Glomerular endothelial cell (primary cell): ENCODE measurements at places on chromosomes 7 and 10.

DNA sequence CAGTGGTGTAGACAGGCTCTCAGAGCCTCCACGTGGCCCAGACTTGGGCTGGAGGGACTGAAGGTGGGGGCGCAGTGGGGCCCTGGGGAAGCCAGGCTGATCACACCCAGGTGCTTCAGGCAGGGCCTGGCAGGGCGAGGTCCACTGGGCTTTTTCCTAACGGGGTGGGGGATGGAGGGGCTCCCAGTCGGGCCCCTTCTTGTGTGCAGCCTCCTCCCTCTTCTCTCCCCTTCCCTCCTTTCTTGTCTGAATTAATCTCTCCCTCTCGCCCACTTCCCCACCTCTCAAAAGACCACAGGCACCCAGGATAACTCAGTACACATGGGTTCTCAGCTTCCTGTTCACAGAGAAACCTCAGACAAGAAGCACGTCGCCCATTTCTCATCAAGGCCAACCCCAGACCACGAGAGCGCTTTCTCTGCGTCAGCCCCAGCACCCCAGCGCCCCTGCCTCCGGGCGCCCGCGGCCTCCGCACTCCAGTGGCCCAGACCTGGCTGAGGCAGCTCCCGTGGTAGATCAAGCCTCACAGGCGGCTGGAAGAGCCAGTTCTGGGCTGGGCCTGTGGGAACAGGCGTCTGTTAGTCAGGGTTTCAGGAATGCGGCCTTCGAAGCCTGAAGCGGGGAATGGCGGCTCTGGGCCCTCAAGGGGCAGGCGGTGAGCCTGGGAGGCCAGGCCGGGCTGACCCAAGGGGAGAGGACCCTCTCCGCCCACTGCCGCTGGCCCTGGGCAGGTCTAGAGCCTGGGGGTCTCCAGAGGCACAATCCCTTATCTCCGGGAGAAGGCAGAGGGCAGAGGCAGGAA lies 50.6 kb downstream of the PWWP2B start:
- DNase-seq: no peak

DNA sequence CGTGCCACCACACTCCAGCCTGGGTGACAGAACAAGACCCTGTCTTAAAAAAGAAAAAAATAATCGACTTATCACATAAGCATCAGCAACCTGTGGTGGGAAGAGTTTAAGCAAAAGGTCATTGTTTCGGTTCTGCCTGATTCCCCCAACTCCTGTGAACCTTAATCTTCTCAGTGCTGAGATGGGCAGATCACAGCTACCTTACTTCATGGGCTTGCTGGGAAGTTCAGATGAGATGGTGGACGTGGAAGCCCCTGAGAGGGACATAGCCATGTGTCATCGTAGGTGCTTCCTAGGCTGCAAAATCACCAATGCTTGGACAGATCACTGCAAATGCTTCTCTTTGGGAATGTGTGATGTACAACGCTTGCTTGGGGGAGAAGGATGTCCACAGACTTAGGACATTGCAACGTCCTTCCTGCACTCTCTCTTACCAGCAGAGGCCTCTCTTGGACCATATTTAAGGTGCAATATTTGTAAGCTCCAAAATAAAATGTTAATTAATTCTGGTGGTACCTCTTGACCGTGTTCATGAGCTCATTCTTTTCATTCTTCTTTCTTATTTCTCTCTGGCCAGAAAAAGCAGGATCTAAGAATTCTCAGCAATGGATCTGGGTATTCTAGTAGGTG lies 8.6 kb downstream of the GJD4 start:
- DNase-seq: no peak

DNA sequence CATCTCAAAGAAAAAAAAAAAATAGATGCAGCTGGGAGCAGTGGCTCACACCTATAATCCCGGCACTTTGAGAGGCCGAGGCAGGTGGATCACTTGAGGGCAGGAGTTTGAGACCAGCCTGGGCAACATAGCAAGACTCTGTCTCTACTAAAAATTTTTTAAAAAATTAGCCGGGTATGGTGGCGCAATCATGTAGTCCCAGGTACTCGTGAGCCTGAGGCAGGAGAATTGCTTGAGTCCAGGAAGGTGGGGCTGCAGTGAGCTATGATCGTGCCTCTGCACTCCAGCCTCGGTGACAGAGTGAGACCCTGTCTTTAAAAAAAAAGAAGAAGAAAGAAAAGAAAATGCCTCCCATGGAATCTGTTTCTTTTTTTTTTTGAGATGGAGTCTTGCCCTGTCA lies 31.9 kb downstream of the GTF2IRD1 start:
- no peak for DNase-seq

GRCh38 chr10:62095181-62096122 lies 173.2 kb downstream of the RTKN2 start:
- DNase-seq: no peak

DNA sequence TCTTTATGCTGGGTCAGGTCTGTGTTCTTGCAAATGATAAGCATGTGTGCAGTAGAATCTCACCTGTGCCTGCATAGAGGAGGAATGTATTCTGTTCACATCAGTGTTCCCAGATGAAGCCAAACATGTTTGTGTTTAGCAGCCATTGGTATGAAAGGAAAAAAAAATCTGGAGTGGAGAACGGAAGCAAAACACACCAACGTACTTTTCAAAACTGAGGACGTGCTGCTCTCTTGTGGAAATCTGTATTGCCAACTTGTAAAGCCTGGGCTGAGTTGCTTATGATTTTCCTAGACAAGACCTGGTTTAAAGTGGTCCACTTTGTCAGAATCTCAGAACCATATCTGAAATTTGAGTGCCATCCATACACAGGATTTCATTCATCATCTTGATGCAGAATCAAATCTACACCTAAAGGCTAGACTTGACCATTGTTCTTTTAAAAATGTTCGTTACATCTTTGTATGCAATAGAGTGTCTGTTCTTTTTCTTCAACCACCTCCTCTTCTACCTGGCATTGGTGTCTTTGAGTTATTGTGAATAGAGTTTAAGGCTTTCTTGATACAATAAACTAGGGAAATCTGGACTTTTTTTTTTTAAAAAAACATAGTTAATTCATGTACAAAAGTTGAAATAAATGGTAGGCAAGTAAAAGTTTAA lies 367.7 kb downstream of the PHF14 start:
- DNase-seq: no peak

GRCh38 chr10:23694446-23694920 lies 255.6 kb downstream of the OTUD1 start:
- DNase-seq: no peak

DNA sequence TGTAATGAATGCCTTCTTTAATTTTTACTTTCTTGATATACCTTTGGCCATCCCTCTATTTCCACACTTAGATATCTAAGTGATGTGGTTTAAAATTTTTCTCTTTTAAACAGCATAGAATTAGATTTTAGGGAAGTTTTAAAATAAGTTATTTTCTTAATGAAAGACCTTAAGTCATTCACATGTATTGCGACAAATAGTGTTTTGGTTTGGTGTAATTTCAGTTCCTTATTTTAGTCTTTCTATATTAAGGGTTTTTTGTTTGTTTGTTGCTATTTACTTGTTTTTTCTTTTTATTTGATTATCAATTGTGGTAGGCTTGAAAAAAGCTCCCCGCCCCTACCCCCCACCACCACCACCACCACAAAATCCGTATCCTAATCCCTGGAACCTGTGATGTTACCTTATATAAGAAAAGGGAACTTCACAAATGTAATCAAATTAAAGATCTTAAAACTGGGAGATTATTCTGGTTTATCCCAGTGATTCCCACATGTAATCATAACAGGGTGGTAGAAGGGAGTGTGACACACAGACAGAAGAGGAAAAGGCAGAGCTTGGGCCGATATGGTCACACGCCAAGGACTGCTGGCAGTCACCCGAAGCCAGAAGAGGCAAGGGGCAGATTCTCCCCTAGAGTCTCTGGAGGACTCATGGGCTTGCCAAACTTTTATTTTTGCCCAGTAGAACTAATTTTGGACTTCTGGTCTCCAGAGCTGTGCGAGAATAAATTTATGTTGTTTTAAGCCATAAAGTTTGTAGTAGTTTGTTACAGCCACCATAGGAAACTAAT lies 149.7 kb downstream of the NPSR1 start:
- no peak for DNase-seq

- no peak for DNase-seq
These were observed at the start of gene CUZD1 for GRCh38 chr10:122845783-122846332. CUZD1 (minus strand) TSS chr10:122845857; CDS start chr10:122845843, 14 bp downstream.

DNA sequence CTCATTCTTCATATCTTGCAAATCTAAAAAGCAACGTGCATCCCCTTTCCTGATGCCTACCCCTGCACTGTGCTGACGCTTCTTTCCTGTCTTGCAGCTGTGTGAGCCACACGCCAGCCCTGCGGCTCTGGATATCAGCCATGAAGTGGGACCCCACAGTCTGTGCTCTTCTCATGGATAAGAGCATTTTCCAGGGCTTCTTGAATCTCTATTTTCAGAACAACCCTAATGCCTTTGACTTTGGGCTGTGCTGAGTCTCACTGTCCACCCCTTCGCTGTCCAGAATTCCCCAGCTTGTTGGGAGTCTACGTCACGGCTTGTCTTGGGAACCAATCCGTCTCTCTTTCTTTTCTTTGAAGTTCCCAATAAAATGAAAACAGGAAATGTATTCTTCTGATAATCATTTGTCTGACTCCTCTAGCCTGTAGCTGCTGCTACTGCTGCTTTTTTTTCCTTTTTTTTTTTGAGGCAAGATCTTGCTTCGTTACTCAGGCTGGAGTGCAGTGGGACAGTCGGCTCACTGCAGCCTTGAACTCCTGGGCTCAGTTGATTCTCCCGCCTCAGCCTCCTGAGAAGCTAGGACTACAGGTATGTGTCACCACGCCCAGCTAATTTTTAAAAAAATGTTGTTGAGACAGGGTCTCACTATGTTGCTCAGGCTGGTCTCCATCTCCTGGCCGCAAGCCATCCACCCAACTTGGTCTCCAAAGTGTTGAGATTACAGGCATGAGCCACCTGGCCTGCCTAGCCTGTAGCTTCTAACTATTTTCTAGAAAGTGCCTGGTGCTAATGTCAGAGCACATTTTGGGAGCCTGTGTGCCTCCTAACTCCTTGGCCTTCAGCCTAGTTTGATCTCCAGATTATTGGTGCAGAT lies 30.3 kb downstream of the GSTO2 start:
- DNase-seq: no peak
